HS-27A (cell line): ENCODE measurements at places on chromosomes 6 and 20.

- DNase-seq: no peak
These were observed 9.8 kb downstream of the DLK2 start for GRCh38 chr6:43445576-43445975.

DNA sequence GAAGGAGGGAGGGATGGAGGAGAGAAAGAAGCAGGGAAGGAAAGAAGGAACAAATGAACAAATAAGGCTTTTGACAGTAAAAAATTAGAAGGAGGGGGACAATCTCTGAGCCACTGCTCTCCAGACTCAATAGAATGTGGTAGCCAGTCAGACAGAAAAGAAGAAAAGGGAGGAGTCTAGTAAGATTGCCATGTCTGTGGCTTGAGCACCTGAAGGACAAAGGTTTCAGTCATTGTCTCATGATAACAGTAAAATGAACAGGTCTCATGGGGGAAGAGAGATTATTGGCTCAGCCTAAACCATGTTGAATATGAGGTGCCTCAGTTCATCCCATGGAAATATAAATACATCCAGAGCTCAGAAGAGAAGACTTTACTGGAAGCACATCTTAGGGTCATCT lies 14.0 kb upstream of the LOC128125822 start:
- no peak for DNase-seq

- no peak for DNase-seq
These were observed 1.7 kb downstream of the ADRM1 start for GRCh38 chr20:62304331-62305148.

- DNase-seq: no peak
These were observed 198.6 kb upstream of the CDH4 start for GRCh38 chr20:61053487-61053886.

GRCh38 chr20:38658879-38659596 lies 57.4 kb downstream of the ARHGAP40 start:
- no peak for DNase-seq
